ENCODE measurements at places on chromosomes 11 and 22.

- no peak for DNase-seq
These were observed 9.8 kb downstream of the NRXN2 start for GRCh38 chr11:64713016-64713707.

DNA sequence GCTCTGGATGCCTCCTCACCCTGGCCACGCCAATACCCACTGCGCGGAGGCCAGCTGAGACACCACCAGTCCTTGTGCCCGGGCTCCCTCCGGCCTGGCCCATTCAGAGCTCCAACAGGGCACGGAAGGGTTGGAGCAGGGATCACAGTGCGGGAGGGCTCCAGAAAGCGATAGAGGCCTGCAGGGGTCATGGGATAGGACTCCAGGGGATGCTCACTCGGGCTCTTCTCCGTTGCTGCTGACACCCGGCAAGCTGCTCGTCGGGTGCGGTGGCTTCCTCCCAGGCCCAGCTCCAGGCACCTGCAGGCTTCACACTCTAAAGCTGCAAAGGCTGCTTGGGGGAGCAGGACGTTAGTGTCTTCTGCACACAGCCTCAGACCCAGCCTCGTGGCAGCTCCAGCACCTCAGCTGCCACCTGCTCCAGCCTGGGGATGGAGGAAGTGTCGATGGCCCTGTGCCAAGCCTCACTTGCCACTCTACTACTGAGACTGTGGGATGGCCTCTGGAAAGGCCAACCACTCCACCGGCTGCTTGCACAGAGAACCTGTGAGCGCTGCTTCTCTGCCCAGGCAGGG is 10.6 kb downstream of the WNT7B start:
- no peak for DNase-seq

DNA sequence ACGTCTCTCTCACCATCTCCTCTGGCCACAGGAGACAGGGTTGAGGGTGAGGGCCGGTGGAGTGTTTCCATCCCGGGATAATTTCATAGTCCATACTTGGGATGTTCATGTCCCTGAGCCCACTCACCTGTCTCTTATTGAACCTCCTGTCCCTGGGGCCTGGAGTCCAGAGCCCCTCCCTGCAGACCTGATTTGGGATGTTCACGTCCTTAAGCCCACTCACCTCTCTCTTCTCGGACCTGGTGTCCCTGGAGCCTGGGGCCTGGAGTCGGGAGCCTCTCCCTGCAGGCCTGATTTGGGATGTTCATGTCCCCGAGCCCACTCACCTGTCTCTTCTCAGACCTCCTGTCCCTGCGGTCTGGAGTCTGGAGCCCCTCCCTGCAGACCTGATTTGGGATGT is 868.2 kb downstream of the BRD1 start:
- no peak for DNase-seq

DNA sequence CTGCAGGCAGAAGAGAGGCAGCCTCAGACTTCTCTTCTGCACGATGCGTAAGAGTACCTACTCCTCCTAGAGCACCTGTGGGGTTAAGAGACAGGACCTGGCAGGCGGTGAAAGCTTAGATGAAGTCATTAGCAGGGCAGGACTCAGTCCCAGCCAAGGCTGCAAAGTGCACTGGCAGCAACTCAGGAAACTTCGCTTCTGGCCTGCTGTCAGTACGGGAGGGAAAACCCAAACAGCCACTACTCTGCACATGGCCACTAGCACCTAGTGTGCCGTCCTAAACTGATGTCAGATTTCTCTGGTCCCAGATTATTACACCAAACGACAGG is 8.8 kb upstream of the KLHL35 start:
- DNase-seq, result no peak

All from stimulated activated CD4-positive, alpha-beta T cell treated with anti-CD3 and anti-CD28 coated beads, TNF-alpha, amount 100 ng/mL, for 48 hours (primary cell).